ENCODE measurements at places on chromosomes 4 and X. TPM values are rescaled to one million over a fixed set of nuclear protein-coding genes. Genes with fewer than 3 reads are reported as not detected.

The NWD2 gene
- total RNA-seq: not detected

The PRKG2 gene
- 0.27 TPM for total RNA-seq

The MMRN1 gene
- total RNA-seq: 0.02 TPM

The FGF16 gene
- not detected for total RNA-seq

The ZMAT1 gene
- total RNA-seq: 0.04 TPM

The SMPX gene
- not detected for total RNA-seq

The BTC gene
- not detected for total RNA-seq

GRCh38 chrX:27571164-27571563 lies 19.0 kb upstream of the DCAF8L2 start:
- H3K36me3 ChIP-seq: no peaks in the 10 kb centered on the region
- H3K27me3 ChIP-seq: no peaks in the 10 kb centered on the region
- H3K27ac ChIP-seq: no peak overlapping the region
- no peaks in the 10 kb centered on the region for H3K4me1 ChIP-seq

DNA sequence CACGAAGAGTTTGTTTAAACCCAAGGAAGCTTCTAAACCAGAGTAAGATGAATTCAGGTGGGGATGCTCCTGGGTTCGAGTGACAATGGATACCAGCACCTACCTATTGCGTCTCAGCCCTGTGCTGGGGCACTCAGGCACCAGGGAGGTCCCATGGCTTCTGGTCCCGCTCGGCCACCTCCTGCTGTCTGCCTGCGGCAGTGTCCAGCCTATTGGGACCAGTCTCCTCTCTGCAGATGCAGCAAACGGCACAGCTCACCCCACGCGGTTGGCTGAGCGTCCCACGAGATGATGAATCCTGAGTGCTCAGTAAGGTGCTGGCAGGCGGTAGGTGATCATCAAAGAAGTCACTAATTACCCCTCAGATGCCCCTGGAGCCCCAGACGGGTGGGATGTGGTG lies 75.2 kb downstream of the ACOX3 start:
- H3K27me3 ChIP-seq: peaks cover 9% of the 10 kb centered on the region
- DNase-seq: no peak

DNA sequence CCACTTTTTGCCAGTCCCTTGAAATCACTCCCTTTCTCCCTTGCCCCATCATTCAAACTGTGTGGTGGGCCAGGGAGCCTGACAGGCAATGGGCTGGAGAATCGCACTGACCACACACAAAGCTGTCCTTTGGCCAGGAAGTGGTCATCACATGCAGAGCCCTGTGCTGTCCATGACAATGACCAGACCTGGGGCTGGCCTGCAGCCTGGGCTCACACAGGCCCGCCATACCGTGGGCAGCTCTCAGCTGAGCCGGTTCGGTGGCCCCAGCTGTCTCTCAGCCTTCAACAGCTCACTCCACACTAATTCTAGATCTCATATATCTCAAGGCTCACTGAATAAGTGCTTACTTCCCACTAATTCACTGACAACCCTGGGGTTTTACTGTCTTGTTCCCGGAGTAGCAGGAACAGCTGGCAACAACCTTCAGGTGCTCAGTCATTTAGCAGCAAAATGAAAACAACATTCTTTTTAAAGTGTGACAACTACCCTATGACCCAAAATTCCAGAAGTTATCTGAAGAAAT lies 48.0 kb downstream of the USP46 start:
- no peaks in the 10 kb centered on the region for H3K27me3 ChIP-seq
- H3K36me3 ChIP-seq: peaks cover 6% of the 10 kb centered on the region
- no peaks in the 10 kb centered on the region for H3K4me1 ChIP-seq
- no peak for DNase-seq

DNA sequence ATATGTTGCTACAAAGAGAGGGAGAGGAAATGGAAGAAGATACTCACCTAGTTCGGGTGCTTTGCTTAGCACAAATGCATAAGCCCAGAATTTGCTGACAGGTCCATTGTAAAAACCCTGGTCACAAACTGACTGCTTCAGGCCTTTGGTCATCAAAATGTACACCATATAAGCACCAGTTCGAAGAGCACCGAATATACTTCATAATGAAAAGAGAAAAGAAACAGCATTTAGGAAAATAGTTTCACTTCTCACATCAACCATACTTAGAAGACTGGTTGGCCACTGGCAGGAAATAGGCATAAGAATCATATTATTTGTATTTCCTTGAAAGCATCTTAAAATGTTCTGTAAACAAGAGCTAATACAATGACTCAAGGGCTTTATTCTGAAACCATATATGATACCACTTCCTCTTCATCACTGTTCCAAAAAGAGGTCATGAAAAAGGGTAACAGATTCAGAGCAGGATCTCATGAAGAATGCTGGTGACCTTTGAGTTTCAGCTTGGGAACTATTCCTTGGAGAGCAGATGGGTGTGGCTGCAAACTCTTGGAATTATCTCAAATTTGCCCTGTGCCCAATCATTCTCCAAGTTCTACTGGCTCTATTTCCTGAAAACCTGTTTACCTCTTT lies 138.7 kb downstream of the ELOVL6 start:
- no peak overlapping the region for H3K27ac ChIP-seq
- H3K27me3 ChIP-seq: no peaks in the 10 kb centered on the region
- H3K36me3 ChIP-seq: peaks cover 23% of the 10 kb centered on the region
- no peak overlapping the region for H3K4me3 ChIP-seq

DNA sequence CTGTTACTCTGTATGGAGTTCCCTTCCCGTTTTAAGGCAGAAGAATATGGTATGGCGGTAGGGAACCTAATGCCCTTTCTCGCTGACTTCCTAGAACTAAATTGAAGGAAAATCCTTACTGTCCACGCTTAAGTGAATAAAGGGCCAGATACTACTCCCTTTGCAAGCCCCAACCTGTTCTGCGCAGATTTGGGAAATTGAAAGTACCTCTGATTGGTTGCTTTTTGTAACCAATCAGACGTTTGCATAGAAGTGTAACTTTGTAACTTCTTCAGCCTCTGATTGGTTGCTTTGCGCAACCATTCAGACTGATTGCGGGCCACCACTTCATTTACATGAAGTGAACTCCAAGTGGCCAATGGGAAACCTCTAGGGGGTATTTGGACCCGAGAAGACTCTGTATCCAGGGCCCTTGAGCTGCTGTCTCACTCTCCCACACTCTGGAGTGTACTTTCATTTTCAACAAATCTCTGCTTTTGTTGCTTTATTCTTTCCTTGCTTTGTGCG lies 1.2 kb upstream of the TMEM33 start:
- no peak for DNase-seq
- H3K36me3 ChIP-seq: peaks cover 20% of the 10 kb centered on the region
- peaks cover 4% of the 10 kb centered on the region for H3K27me3 ChIP-seq
- no peak overlapping the region for H3K27ac ChIP-seq
- peaks cover 6% of the 10 kb centered on the region for H3K4me1 ChIP-seq

DNA sequence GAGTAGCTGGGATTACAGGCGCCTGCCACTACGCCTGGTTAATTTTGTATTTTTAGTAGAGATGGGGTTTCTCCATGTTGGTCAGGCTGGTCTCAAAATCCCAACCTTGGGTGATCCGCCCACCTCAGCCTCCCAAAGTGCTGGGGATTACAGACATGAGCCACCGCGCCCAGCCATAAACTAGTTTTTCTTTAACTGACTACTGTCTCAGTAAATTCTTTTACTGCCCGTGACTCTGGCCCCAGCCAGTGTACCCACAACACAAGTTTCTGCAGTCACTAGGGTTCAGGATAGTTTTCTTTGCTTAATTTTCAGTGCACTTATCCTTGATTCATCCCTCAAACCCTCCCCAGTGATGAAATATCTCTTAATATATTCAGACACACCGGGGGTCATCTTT lies 8.3 kb downstream of the SHROOM2 start:
- no peaks in the 10 kb centered on the region for H3K4me1 ChIP-seq
- no peak overlapping the region for H3K27ac ChIP-seq
- no peaks in the 10 kb centered on the region for H3K36me3 ChIP-seq
- no peak overlapping the region for H3K4me3 ChIP-seq

- H3K4me1 ChIP-seq: no peaks in the 10 kb centered on the region
- no peak for DNase-seq
- H3K36me3 ChIP-seq: no peaks in the 10 kb centered on the region
- no peak overlapping the region for H3K27ac ChIP-seq
- H3K27me3 ChIP-seq: no peaks in the 10 kb centered on the region
Measured at GRCh38 chr4:93053140-93053539, 749.4 kb downstream of the GRID2 start.

- H3K27me3 ChIP-seq: no peaks in the 10 kb centered on the region
- peaks cover 6% of the 10 kb centered on the region for H3K4me1 ChIP-seq
- DNase-seq: no peak
- H3K4me3 ChIP-seq: no peak overlapping the region
- no peak overlapping the region for H3K27ac ChIP-seq
Measured at GRCh38 chr4:40227284-40227683, 30.5 kb downstream of the RHOH start.

DNA sequence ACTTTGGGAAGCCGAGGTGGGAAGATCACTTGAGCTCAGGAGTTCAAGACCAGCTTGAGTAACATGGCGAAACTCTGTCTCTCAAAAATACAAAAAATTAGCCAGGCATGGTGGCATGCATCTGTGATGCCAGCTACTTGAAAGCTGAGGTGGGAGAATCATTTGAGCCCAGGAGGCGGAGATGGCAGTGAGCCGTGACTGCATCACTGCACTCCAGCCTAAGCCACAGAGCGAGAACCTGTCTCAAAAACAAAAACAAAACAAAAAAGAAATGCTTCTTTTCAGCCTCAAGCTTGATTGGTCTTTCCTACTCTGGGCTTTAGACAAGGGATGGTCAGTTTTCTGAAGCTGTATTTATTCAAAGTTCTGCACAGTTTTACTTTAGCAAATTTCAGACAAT lies 15.8 kb upstream of the DHRSX start:
- no peak overlapping the region for H3K27ac ChIP-seq
- H3K36me3 ChIP-seq: no peaks in the 10 kb centered on the region
- DNase-seq: no peak
- H3K27me3 ChIP-seq: no peaks in the 10 kb centered on the region
- no peak overlapping the region for H3K4me3 ChIP-seq
- H3K4me1 ChIP-seq: no peaks in the 10 kb centered on the region

DNA sequence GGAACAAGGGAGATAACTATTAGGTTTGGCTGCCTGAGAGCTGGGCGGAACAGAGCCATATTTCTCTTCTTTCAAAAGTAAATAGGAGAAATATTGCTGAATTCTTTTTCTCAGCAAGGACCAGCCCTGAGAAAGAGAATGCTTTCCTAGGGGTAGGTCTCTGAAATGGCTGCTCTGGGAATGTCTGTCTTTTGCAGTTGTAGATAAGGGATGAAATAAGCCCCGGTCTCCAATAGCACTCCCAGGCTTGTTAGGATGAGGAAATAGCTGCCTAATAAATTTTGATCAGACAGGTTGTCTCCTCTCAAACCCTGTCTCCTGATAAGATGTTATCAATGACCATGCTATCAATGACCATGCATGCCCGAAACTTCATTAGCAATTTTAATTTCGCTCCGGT lies 207.8 kb upstream of the KIT start:
- H3K36me3 ChIP-seq: no peaks in the 10 kb centered on the region
- no peak overlapping the region for H3K27ac ChIP-seq
- H3K27me3 ChIP-seq: no peaks in the 10 kb centered on the region
- DNase-seq: no peak

GRCh38 chrX:150763810-150764209 lies 70.6 kb downstream of the MTMR1 start:
- H3K4me3 ChIP-seq: no peak overlapping the region
- peaks cover 18% of the 10 kb centered on the region for H3K4me1 ChIP-seq
- no peak for DNase-seq
- no peaks in the 10 kb centered on the region for H3K27me3 ChIP-seq
- no peak overlapping the region for H3K27ac ChIP-seq

DNA sequence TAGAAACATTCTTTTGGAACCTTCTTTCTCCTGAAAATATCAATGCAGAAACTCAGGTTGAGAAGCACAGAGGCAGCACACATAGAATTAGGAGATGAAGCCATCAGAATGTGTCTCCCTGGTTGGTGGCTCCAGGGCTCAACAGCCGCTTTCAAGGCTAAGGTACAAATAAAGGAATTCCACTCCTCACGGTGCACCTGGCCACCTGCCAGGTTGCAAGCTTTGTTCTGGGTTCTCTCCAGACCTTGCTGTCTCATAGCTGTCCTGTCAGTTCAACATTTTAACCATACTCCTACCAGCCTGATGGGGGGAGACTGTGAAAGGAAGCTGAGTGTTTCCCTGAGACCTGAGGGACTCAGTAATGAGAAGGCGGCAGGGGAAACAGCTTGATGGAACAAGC lies 96.3 kb upstream of the HPF1 start:
- H3K27me3 ChIP-seq: no peaks in the 10 kb centered on the region
- no peaks in the 10 kb centered on the region for H3K36me3 ChIP-seq
- H3K27ac ChIP-seq: no peak overlapping the region
- H3K4me1 ChIP-seq: no peaks in the 10 kb centered on the region
- no peak overlapping the region for H3K4me3 ChIP-seq

DNA sequence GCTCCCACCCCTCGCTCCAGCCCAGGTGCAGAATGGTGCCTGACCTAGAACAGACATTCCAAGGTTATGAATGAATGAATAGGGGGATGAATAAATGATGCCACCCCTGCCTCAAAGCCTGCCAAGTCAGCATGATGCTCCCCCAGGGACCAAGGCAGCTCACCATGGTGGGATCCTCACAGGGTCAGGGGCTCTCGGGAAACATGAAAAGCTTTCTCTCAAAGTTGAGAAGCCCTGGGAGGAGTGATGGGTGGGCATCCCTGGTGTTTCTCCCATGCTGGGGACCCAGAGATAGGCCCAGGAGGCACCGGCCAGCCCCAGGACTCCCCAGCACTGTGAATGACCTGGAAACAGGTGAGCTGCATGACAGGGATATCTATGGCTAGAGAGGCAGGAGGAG lies 58.9 kb downstream of the HTRA3 start:
- no peak overlapping the region for H3K27ac ChIP-seq
- no peak for DNase-seq
- no peak overlapping the region for H3K4me3 ChIP-seq
- no peaks in the 10 kb centered on the region for H3K36me3 ChIP-seq

DNA sequence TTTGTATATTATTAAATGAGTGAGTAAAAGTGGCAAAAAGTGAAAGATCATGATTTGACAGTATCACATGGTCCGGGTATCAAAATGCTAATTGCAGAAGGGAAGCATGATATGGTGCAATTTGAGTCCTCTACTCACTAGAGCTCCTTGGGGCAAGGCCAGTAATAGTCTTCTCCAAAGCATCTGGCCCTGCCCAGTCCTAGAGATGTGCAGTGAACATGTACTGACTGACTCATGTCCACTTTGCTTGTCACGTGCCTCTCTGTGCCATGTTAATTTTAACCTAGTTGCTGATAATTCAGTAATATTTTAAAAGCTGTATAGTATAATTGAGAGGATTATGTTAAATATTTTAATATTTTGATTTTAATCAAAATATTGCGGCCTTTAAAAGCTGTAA lies 54.6 kb upstream of the TENM3 start:
- H3K36me3 ChIP-seq: no peaks in the 10 kb centered on the region
- no peaks in the 10 kb centered on the region for H3K27me3 ChIP-seq
- no peak overlapping the region for H3K27ac ChIP-seq
- no peak overlapping the region for H3K4me3 ChIP-seq
- peaks cover 9% of the 10 kb centered on the region for H3K4me1 ChIP-seq
- no peak for DNase-seq

All from K562 (cell line).